ENCODE measurements at places on chromosomes 16 and 17. TPM values are rescaled to one million over a fixed set of nuclear protein-coding genes. Genes with fewer than 3 reads are reported as not detected.

GRCh38 chr16:83807327-83807709 lies 460 bp upstream of the HSBP1 start:
- no peak overlapping the region for H3K27ac ChIP-seq
- H3K4me3 ChIP-seq = peak overlapping the region; percentile 99
- H3K27me3 ChIP-seq = peaks cover 10% of the 10 kb centered on the region
- no peak for DNase-seq
- H3K4me1 ChIP-seq = peaks cover 31% of the 10 kb centered on the region

DNA sequence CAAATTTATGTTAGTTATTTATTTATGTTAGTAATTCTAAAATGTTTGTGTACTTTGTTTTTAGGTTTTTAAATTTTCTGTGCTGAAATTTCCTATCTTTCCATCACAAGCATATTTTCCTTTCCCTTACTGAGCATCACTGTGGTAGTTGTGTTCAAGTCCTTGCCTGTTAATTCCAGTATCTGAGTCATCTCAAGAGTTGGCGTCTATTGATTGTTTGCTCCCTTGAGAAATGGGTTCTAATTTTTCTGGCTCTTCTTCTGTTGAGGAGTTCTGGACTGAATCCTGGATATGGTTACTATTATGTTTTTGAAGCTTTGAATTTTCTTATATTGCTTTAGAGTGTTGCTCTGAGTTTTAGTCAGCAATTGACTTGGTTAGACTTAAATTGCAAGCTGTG lies 56.3 kb downstream of the GAN start:
- peaks cover 5% of the 10 kb centered on the region for H3K36me3 ChIP-seq
- DNase-seq = no peak
- no peak overlapping the region for H3K4me3 ChIP-seq
- H3K27ac ChIP-seq = no peak overlapping the region
- no peaks in the 10 kb centered on the region for H3K27me3 ChIP-seq

GRCh38 chr16:76409706-76410105 lies 132.5 kb downstream of the CNTNAP4 start:
- no peaks in the 10 kb centered on the region for H3K27me3 ChIP-seq
- no peaks in the 10 kb centered on the region for H3K36me3 ChIP-seq
- no peak overlapping the region for H3K4me3 ChIP-seq
- no peak for DNase-seq
- H3K27ac ChIP-seq = no peak overlapping the region

GRCh38 chr17:81230043-81230820 lies 7.5 kb upstream of the CEP131 start:
- no peak overlapping the region for H3K27ac ChIP-seq
- H3K4me3 ChIP-seq = no peak overlapping the region
- H3K36me3 ChIP-seq = peaks cover 12% of the 10 kb centered on the region
- no peaks in the 10 kb centered on the region for H3K4me1 ChIP-seq
- H3K27me3 ChIP-seq = no peaks in the 10 kb centered on the region

- no peak overlapping the region for H3K4me3 ChIP-seq
- H3K36me3 ChIP-seq = no peaks in the 10 kb centered on the region
- peaks cover 38% of the 10 kb centered on the region for H3K4me1 ChIP-seq
- H3K27me3 ChIP-seq = no peaks in the 10 kb centered on the region
- peak overlapping the region; percentile 94 for H3K27ac ChIP-seq
- DNase-seq = peak; percentile 8
Measured at GRCh38 chr16:17404941-17405689, 65.6 kb downstream of the XYLT1 start.

GRCh38 chr16:75238853-75239541 lies 12.4 kb downstream of the BCAR1 start:
- H3K4me3 ChIP-seq = peak overlapping the region; percentile 71
- H3K4me1 ChIP-seq = peaks cover 48% of the 10 kb centered on the region
- no peak for DNase-seq
- H3K36me3 ChIP-seq = peaks cover 4% of the 10 kb centered on the region

The TLCD3B gene
- total RNA-seq = 15.3 TPM

The ZNF276 gene
- total RNA-seq = 31.6 TPM

The GDPD3 gene
- 6.7 TPM for total RNA-seq
